Activated T-helper 1 cell treated with anti-CD3 and anti-CD28 coated beads, Interleukin-2, amount 50 U/mL, for 16 hours (primary cell): ENCODE measurements at places on chromosomes 16 and 17.

- no peak for DNase-seq
Observed at GRCh38 chr17:77526259-77526711, 385.5 kb downstream of the SEC14L1 start.

- DNase-seq: no peak
Observed at GRCh38 chr16:1162701-1163566, 10.0 kb downstream of the CACNA1H start.

DNA sequence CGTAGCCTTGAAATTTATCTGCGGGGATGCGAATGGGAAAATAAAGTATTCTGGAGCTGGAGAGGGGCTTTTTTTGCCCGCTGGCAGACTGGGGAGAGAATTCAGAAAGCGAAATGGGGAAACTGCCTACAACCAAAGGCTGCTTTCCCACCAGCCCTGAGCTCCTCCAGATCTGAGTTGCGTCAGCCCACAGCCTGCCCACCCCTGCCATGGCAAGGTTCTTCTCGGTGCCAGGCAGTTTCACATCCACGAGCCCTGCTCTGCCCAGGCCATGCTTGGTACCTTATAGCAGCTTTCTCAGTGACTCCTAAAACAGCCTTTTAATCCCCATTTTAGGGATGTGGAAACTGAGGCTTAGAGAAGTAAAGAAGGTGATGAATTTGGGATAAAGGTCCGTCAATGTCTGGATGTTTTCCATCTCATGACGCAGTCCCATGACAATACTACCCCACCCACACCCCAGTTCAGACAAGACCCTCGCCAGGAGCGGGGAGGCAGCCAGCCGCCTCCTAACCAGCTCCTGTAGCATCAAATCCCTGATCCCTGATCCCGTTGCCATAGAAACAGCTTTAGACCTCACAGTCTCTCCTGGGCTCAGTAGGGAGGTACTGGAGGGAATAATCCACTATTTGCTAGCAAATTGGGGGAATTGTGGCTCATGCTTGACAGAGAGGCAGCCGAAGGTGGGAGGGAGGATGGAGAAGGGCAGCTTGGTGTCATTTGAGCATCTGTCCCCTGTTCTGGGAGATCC, 113.5 kb downstream of the MGAT5B start:
- DNase-seq: no peak

DNA sequence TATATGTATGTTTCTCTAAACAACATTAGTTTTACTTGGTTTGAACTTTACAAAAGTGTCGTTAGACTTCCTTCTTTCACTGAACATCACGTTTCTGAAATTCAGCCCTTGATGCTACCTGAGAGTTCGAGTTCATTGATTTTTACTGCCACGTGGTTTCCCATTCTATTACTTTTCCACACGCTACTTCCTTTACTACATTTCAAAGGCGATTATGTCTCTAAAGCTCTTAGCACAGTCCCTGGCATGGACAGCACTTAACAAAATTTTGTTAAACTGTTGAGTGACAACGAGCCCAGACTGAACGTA, 15.9 kb upstream of the ARHGAP17 start:
- DNase-seq: no peak

DNA sequence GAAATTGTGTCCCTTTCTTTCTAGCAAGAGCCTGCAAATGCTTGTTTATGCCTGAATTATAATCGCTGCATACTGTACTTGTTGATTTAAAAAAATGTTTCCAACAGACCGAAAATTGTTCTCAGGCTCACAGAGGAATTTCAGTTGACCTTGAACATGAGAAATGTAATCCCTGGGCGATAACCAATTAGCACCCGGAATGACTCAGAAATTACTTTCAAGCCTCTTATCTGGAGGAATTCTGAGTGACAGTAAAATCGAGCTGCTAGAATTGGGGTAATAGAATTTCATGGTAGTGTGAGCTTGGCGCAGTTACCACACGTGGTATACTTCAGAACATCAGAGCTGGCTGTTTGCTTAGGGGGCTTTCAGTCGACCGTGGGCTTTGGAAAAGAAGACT, 139.1 kb upstream of the CACNG3 start:
- DNase-seq: no peak

DNA sequence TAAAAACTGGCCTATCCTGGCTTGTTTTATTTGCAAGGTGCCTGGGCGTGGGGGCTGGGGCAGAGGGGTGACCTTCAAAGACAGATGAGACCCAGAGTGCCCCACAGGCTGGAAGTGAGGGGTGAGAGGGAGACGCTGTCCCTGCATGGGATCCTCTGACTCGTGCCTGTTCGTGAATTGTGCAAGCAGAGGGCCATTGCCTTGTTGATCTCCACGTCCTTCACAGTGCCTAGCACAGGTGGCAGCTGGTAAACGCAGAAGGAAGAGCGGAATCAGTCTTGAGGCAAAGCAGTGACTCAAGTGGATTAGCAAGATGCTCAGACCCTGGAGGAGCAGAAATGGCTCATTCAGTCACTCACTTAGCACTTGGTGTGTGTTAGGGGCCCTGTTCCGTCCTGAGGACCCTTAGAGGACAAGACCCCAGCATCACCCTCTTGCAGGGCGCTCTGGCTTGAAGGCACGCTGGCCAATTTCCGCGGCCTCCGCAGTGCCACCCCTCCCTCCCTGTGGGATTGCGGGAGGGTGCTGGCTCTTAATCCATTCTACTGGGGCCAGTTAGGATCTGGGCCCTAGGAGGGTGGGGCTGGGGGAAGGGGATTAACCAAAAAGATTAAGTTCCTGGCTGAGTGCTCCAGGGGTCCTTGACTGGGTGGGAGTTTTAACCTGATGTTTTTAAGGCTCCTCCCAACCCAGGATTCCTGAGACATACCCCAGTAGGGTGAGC, 151.2 kb downstream of the CCDC182 start:
- no peak for DNase-seq

GRCh38 chr16:54509456-54509855, 222.9 kb upstream of the IRX3 start:
- no peak for DNase-seq

DNA sequence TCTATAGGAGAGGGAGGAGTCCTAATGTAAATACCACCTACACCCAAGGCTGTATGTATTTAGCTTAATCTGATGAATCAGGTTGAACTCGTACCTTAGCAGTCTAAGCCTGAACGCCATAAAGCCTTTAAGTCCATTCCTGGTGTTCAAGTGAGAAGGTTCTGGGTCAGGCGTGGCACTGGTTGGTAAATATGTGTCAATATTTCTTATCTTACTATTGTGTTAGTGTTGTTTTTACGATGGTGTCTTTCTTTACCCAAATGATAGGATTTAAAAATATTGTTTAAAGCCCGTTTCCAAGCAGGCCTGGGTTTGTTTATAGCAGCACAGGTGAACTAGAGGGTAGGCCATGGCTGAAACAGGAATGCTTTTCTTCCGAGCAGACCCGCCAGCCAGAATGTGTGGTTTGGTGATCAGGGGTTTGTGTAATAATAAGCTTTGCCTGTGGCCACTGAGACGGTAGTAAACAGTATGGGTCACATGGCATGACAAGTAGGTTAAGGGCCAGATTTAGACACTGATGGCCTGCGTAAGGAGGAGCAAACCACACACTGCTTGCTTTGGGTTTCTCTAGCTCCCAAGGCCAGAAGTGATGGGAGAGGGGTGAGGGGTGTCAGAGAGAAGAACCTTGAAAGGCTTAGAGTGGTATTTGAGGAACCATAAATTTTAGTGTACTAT, 3.3 kb downstream of the TMEM94 start:
- DNase-seq: no peak

DNA sequence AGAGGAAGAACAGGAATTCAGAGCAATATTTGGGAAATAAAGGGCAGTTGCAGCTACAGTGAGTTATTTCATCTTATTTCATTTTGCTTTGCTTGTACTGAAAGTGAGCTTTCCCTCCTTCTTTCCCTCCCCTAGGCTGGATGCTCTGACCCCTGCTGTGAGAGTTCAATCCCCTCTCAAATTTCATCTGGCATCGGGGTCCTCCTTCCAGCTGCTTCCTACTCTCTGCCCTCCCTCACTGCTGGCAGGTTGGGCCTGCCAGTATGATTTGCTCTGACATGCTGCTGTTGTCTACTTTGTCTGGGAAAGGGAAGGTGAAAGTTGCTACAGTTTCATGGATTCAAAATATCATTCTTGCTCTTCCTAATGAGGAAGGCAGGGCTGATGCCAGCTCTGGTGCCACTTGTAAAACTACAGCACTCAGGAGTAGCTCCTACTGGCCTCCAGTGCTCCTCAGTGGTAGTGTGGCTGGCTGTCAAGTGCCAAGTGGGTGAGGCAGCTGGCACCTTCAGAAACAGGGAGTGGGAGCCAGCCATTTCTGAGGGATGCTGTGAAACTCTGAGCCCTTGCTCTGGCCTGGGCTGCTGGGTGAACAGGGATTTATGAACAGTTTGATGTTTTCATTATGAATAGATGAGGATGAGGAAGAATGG, 408.6 kb downstream of the HAPSTR1 start:
- no peak for DNase-seq

- no peak for DNase-seq
Observed at GRCh38 chr16:29734786-29735185, 11.0 kb downstream of the C16orf54 start.
